ENCODE measurements at places on chromosomes 12 and 14. TPM values are rescaled to one million over a fixed set of nuclear protein-coding genes. Genes with fewer than 3 reads are reported as not detected.

C12orf60 gene
- 2.6 TPM for total RNA-seq

GPR84 gene
- 2.0 TPM for total RNA-seq

LRIG3 gene
- not detected for total RNA-seq

KCNC2 gene
- total RNA-seq, result not detected

RPS6KL1 gene
- total RNA-seq, result 1.1 TPM

KERA gene
- total RNA-seq, result not detected

ARHGDIB gene
- total RNA-seq, result 667 TPM

GRCh38 chr14:64467101-64467500 is 1.8 kb downstream of the AKAP5 start:
- no peak for DNase-seq

DNA sequence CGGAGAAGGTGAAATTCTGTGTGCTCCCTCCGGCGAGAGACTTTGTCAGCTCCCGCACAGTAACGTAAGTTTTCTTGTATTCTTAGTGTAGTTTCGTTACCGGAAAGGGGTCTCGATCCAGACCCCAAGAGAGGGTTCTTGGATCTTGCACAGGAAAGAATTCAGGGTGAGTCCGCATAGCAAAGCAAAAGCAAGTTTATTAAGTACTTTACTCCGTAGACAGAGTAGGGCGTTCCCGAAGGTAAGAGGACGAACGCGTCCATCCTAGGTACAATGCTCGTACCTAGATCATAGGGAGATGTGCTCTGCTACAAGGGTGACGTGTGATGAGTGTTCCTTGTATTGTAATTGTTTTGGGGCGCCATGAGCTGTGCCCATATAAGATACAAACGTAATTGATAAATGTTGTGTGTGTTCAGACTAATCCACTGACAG is 293 bp downstream of the IFI27L1 start:
- DNase-seq, result no peak

- no peak for DNase-seq
These were observed 165.5 kb downstream of the SLC41A2 start for GRCh38 chr12:104792570-104792969.

- no peak for DNase-seq
These were observed 195.5 kb upstream of the BTG1 start for GRCh38 chr12:92341065-92341668.

DNA sequence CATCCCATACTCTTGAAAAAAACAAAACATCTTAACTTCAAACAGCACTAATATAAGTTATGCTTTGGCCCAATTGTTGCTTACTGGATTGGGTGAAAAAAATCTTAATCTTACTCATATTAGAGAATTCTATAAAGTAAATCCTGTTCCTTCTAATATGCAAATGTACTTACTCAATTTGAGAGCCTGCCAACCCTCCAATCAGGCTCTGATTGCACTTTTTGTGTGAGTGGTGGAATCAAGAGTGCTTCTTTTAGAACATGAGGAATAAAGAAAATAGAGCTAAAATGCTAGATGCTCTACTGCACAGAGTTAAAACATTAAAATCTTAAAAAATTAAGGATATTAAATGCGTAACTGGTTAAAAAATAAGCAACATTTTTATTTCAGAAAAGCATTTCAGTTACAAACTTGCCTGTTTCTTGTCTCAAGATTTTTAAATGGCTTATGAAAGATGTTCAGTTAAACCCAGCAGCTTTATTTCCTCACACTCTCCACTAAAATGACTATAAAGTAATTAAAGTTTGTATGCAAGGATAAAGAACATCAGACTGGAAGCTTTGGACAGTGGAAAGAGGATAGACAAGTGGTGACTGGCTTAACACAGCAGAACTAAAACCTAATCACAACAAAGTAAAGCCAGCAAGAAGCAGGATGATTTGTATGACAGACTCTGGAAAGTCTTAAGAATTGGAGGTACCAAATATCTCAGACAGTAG is 177.5 kb downstream of the SLC2A13 start:
- DNase-seq, result no peak

DNA sequence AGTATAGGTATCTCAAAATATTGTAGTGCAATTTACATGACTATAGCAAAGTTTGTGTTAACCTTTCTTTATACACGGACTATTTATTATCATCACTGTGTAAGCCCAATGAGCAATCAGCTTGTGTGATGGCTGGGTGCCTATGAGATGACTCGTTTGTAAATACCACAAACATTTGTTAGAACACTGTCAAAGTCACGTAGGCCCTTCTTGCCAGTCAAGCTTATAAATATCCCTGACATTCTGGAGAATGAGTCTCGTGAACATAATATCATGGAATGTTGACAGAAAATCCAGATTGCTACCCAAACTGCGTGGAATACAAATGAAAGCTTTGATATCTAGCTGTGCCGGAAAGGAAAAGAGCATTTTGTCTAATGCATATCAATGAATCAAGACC is 648.3 kb upstream of the MDGA2 start:
- no peak for DNase-seq

GRCh38 chr12:125070661-125071390 is 5.6 kb downstream of the AACS start:
- DNase-seq, result no peak

GRCh38 chr12:166425-167075 is 47.4 kb downstream of the SLC6A12 start:
- no peak for DNase-seq

DNA sequence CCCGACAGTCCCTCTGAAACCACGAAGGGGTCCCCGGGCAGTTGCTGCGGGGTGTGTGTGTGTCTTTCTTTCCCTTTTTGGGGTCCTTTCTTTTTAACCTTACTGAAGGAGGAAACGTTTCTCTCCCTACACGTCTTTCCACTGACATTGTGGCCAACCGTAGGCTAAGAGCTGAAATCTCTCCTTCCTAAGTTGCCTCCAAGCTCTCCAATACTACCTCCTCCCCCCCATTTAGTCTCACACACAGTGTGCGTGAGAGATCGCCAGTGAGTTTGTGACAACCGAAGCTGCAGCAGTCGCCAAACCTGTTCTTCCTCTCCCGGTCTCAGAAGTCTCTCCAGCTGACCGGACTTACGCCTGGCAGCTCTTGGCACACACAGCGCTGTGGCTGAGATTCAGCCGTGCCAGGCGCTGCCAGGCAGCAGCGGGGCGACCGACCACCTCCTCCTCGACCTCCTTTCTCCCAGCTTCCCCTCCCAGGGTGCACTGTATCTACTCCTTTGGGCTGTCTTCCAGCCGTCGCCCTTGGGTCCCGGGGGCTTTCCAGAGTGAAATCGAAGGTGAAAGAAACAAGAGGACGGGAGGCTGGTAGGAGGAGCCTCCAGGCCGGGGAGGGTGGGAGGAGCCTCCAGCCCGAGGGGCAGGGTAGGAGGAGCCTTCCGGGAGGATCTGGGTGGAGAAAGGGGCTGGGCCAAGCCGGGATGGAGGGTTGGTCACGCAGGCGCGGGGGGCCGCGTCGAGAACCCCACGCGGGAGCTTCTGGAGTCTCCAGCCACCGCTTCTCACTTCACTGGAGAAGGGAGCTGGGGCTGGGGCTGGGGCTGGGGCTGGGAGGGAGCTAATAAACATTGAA is at the start of gene TMTC2:
Gene TMTC2 (plus strand): TSS at position 739 of the 853 bp plus-strand sequence.
- peak; percentile 91 for DNase-seq

DNA sequence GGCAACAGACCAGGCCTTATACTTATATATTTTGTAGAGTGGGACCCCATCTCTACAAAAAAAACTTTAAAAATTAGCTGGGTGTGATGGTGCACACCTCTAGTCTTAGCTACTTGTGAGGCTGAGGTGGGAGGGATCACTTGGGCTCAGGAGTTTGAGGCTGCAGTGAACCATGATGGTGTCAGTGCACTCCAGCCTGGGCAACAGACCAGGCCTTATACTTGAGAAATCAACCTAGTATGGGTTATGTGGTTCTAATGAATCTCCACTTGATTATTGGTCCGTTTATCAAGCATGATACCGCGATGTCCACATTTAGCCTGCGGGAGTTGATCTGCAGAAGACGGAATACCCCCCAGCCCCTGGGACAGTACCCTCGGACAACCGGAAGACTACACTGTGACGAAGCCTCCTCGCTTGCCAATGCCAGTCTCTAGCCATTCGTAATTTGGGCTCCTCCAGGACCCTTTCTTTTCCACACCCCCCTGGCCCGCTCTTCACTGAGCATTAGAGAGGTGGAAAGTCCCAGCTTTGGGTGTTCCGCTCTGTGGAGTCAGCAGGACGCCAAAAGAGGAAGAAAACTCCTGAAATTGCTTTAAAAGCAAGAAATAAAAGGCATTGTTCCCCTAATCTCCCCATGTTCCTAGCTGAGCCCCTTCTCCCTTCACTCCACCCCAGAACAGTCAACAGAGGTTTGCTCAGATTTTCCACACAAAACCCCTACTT is 19.4 kb downstream of the LTBP2 start:
- DNase-seq, result no peak

DNA sequence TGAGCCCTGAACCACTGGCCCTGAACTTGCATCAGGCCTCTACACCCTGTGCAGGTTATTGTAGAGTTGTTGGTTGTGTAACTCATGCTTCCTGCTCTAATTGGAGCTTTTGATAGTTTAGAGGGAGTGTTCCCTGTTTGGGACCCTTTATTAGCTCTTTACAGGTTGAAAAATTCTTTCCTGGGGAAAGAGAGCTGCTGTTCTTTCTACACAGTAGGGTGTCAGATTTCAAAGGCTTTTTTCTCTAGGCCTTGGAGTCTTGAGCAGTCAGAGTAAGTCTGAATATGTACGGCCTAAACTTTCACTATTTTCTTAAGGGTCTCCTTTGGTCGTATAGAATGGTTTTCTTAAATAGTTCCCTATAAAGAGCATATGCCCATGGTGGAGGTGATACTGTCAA is 60.8 kb upstream of the NEDD1 start:
- DNase-seq, result no peak

DNA sequence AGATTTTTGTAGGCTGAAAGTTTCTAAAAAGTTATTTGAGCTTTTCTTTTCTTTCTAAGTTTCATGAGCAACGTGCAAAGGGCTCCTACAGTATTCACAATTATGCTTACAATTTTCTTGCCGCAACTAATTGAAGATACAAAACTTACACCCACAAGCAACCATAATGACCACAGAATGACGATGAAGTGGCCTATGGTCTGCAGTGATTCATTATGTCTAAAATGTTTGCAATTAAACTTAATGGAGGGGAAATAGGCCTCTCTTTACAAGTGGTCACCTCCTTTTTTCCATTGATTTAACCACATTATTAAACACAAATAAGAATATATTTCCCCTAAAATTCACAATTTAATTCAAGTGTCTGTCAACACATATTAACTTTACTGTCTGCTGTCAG is 732.6 kb upstream of the FLRT2 start:
- no peak for DNase-seq

GRCh38 chr12:18564306-18564705 is 173.5 kb downstream of the PLCZ1 start:
- DNase-seq, result no peak

DNA sequence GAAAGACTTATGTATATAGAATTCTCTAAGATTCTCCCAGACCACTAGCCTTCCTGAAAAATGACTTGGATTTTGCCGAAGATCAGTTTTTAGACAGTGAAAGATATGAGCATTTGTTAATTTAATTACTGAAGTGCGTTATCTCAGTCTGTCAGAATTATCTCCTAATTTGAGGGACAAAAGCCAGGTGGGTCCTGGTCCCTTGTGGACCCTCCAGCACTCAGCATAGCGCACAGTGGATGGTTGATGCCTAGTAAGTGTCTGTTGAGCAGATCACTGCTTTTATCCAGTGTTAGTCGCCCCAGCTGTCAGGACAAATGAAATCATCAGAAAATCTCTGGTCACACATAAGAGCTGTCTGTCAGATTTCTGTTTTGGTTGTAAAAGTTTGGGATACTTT is 80.4 kb downstream of the EML1 start:
- no peak for DNase-seq

- DNase-seq, result no peak
These were observed 21.6 kb upstream of the NR4A1 start for GRCh38 chr12:52029685-52030084.

- DNase-seq, result no peak
These were observed 36.7 kb downstream of the TMEM116 start for GRCh38 chr12:111976291-111976690.

DNA sequence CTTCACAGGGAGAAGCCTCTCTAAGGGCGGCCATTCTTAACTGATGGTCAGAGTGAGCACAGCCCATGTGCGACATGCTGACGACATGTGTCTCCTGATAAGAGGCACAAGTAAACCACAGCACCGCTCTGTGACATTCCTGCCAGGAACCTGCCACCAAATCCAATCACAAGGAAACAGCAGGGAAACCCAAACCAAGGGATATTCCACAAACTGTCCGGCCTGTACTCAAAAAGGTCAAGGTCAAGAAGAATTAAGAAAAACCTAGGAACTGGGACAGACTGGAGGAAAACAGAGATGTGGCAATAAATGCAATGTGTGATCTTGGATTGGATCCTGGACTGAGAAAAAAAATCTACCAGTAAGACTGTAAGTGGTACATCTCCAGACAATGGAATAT is 91.9 kb downstream of the SYNE3 start:
- DNase-seq, result no peak

DNA sequence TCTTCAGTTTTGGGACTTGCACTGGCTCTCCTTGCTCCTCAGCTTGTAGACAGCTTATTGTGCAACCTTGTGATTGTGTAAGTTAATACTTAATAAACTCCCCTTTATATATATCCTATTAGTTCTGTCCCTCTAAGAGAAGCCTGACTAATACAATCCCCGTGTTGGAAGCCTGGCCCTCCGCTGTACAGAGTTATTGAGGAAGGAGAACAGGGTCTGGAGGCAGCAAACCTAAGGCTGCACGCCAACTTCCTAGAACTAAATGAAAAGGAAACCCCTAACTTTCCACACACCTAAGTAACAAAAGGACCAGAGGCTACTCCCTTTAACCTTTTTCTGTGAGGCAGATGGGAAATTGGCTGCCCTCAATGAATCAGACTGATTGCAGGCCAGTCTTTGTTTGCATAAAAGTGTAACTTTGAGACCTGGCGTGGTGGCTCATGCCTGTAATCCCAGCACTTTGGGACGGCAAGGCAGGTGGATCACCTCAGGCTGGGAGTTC is 42.6 kb upstream of the LIMA1 start:
- DNase-seq, result no peak

DNA sequence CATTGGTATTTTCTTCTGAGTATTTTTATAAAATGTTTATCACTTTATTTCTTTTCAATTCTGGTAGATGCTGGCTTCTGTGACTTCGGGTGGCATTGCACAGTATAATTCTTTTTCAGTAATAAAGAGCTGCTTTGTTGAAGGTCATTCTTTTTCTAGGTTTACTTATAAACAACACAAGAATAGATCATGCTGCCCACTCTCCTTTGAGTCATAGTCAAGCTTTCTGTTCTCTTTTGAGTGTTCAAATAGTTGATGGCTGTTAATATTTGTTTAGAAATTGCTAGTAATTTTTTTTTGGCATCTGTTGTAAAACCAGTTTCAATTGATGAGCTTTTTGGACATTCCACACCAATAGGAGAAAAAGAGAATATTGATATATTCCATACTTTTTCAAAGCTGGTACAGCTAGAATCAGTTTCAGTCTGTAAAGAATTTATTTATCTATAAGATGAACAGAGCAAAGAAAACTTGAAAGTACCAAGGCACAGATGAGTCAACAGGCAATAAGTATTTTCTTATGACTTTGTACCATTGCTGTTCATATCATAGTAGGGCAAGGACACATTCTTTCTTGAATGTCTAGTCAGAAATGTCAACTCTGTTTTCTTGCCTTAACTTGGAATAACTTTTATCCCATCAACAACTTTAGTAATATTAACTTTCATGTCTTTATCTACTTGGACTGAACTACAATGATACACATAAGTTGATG is 513.0 kb upstream of the SEL1L start:
- no peak for DNase-seq

GRCh38 chr12:27554421-27555186 is 30.6 kb downstream of the PPFIBP1 start:
- DNase-seq, result no peak

- DNase-seq, result no peak
These were observed 3.5 kb upstream of the GYS2 start for GRCh38 chr12:21608196-21608595.

GRCh38 chr12:53492830-53493609 is 6.2 kb downstream of the MAP3K12 start:
- peak; percentile 91 for DNase-seq
